H4 (cell line): ENCODE measurements at places on chromosomes 6 and 20. TPM values are rescaled to one million over a fixed set of nuclear protein-coding genes. Genes with fewer than 3 reads are reported as not detected.

- no peak for DNase-seq
Measured at GRCh38 chr6:35062676-35063574, 78.2 kb downstream of the TCP11 start.

The MUCL3 gene
- not detected in 2 replicates for total RNA-seq

- no peak for DNase-seq
Measured at GRCh38 chr6:160477901-160478300, 129.7 kb downstream of the SLC22A3 start.

- DNase-seq, result no peak
Measured at GRCh38 chr6:41724586-41725501, 10.6 kb downstream of the TFEB start.

DNA sequence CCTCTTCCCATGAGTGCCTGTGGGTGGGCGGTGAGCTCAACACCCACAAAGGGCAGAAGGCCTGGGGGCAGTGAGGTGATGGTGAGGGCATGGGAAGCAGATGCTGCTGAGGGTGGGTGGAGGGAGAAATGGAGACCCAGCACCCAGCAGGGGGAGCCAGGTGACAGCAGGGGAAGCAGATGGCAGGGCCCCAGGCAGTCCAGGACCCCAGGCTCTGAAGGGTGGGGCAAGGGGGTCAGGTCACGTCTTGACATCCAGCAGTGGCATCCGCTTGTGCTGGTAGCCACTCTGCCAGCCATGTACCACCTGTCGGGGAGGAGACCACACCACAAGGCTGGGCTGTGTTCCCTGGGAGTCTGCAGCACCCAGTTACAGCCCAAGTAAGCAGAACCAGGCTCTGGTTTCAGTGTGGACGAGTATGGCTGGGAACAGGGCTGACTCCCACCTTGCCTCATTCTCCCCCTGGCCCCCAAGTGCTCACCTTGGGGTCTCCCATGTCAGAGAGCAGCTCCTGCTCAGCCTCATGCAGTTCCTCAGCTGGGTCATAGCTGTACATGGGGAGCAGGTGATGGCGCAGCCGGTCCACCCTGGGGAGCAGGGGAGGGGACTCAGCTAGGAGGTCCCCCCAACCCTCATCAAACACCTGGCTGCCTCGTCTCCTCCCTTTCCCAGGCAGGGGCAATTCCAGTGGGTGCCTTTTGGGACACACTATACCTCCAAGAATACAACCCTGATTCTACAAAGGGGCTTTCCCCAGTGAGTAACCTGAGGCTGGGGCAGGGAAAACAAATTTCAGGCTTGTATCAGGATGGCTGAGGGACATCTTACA, 2.0 kb downstream of the SMIM29 start:
- peak; percentile 63 for DNase-seq

The HS3ST5 gene
- not detected in 2 replicates for total RNA-seq

DNA sequence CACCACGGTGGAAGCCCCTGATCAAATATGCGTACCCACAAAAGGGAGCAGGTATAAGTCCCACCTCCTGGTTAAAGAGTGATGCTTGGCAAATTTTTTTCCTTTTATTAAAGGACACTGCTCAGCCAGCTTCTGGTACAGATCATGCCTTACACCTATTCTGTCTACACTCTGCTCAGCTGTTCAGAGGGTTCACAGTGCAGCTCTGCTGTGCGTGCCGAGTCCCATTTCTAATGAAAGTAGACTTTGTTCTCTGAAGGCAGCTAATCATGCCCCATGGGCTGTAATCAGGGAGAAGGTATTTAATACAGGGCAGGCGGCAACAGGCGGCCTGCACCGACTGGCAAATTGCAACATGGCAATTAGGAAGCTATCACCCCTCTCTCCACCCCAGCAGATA, 16.3 kb downstream of the LRRC73 start:
- DNase-seq, result no peak

- no peak for DNase-seq
Measured at GRCh38 chr6:138107752-138108592, 753 bp upstream of the PERP start.

GRCh38 chr20:37781626-37782025, 87.8 kb downstream of the CTNNBL1 start:
- no peak for DNase-seq

- DNase-seq, result no peak
Measured at GRCh38 chr20:47359530-47360296, 3.2 kb upstream of the ZMYND8 start.

The DDX27 gene
- total RNA-seq, result 30.6 and 33.9 TPM in 2 replicates

The RFX6 gene
- not detected in 2 replicates for total RNA-seq

- no peak for DNase-seq
Measured at GRCh38 chr6:120894077-120894476, 440.2 kb downstream of the TBC1D32 start.

DNA sequence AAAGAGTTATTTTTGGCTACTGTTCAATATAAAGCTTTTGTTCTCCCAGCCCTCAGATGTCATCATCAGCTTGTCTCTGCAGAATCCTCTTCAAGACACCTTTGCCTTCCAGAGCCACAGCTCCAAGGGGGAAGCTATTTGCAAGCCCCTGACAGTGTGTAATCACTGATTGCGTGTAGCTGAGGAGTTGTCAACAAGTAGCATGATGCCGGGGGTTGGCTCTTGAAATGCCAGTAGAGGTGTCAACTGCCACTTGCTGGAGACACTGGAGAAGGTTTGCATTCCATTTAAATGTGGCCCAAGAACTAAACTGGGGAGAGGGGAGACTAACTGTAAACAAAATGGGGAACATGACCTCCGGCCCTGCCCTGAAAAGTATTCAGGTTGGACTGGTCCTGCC, 44.3 kb upstream of the PDYN start:
- no peak for DNase-seq

GRCh38 chr20:59940956-59941294, 736 bp downstream of the FAM217B start:
- DNase-seq, result no peak

The RWDD2A gene
- total RNA-seq, result 1.3 and 1.6 TPM in 2 replicates
